GM13977 (cell line): ENCODE measurements at places on chromosomes 16 and 17.

DNA sequence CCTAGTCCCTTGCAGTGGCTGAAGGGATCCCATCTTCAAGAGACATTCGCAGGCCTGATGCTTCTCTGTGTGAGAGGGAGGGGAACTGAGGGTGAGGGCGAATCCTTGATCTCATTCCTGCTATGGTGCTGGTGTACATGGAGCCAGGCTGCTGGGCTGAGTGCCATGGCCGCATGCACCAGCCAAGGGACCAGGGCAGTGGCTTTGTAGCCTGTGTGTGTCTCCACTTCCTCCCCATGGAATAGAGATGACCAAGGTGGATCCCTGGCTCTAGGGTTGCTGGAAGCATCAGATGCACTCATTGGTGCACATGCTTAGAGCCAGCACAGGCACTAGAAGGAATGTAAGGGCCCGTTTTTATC, 195.0 kb downstream of the FOXL1 start:
- no peak for DNase-seq

DNA sequence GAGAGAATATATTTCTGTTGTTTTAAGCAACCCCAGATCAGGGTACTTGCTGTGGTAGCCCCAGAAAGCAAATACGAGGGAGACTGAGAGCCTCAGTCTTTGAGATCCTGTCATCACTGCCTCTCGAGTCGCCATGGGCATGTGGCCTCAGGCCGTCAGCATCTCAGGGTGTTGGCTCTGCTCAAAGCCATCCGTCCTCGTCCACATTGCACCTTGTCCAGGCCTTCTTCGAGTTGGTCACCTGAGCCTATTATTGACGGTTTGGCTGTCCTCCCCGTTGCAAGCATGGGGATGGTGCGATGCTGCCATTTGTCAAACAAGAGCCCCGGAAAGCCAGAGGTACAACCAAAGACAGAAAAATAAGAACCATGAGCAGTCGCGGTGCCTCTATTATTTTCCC, 136.9 kb downstream of the IRF8 start:
- no peak for DNase-seq

- DNase-seq, result no peak
These were observed 11.4 kb downstream of the KRABD2 start for GRCh38 chr17:8365143-8365542.

- DNase-seq, result no peak
These were observed 17.2 kb downstream of the CORO7 start for GRCh38 chr16:4399001-4399730.

GRCh38 chr17:57601143-57601735, 143.9 kb downstream of the CCDC182 start:
- DNase-seq, result no peak

- no peak for DNase-seq
These were observed 442.6 kb downstream of the SHISA9 start for GRCh38 chr16:13344001-13344400.

DNA sequence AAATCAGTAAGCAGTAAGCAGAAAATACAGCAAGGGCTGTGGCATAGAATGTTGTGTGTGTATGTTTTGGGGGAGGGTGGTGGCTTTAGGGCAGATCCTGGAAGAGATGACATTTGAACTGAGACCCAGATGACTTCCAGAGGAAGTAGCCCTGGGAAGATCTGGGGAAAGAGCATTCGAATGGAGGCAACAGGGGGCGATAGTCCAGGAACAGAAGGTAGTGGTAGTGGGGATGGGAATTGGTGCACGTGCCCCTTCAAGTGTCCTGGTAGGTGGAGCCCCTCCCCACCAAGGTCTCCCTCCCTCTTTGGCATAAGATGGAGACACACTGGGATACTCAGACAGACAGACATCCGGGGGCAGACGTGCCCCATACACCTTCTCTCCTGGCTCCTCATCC, 14.1 kb downstream of the ARHGEF15 start:
- DNase-seq, result no peak

DNA sequence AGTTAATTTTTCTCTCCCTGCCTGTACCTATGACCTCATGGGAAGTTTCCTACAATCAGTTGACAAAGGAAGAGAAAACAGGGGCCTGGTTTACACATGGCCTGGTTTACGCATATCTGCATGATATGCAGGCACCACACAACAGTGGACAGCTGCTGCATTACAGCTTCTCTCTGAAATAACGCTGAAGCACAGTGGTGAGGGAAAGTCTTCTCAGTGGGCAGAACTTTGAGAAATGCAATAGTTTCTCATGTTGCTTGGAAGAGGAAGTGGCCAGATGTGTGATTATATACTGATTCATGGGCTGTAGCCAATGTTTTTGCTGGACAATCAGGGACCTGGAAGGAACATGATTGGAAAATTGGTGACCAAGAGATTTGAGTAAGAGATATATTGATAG, 324.1 kb upstream of the GOT2 start:
- DNase-seq, result no peak

GRCh38 chr17:72177738-72178137, 56.9 kb downstream of the SOX9 start:
- no peak for DNase-seq

GRCh38 chr16:4663465-4663776, 29.9 kb upstream of the NUDT16L1 start:
- DNase-seq, result no peak

GRCh38 chr17:33962857-33963655, 292.0 kb upstream of the CCL2 start:
- no peak for DNase-seq

DNA sequence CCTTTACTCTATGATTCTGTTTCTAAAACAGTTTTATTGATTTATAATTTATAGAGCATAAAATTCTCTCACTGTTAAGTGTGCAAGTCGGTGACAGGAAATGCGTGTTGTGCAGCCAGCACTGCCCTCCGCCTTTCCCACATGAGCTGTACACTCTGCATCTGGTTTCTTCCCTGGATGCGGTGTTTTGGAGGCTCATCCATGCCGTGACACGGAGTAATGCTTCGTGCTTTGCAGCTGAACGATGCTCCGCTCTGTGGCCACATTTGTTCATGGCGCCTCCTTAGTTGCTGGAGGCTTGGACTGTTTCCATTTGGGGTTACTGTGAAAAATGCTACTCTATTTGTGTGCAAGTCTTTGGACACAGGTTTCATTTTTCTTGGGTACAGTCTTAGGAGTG, 7.2 kb upstream of the IGFALS start:
- DNase-seq, result no peak

DNA sequence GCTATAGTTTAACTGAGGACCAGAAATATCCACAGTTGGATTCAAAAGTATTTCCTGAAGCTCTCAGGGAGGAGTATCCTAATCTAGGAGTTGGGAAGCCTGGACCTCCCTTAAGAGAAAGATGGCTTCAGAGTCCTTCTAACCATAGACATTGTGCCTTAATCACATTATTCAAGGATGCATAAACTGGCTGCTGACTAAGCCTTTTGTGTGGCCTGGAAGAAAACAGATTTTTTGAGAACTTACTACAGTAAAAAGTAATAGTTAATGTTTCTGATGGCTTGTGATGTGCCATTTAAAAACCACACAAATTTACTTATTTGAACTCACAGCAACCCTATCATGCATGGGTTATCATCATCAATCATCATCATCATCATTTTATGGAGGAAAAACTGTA, 126.2 kb upstream of the RPL38 start:
- DNase-seq, result no peak

- DNase-seq, result no peak
These were observed 37.4 kb upstream of the ARHGAP17 start for GRCh38 chr16:25052530-25052929.

DNA sequence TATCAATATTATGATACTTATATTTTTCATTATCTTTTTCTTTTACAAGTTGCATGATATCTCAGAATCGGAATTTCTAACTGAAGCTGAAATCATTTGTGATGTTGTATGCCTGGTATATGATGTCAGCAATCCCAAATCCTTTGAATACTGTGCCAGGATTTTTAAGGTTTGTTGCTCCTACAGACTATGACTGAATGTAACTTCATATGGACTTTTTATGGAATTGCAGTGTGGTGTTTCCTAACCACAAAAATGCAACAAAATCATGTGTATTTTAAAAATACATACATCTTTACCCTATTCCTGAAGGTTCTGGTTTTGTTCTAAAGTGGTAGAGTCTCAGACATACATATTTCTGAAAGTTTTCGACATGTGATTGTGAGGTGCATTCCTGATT, 58.8 kb upstream of the RHBDL3 start:
- DNase-seq, result no peak

DNA sequence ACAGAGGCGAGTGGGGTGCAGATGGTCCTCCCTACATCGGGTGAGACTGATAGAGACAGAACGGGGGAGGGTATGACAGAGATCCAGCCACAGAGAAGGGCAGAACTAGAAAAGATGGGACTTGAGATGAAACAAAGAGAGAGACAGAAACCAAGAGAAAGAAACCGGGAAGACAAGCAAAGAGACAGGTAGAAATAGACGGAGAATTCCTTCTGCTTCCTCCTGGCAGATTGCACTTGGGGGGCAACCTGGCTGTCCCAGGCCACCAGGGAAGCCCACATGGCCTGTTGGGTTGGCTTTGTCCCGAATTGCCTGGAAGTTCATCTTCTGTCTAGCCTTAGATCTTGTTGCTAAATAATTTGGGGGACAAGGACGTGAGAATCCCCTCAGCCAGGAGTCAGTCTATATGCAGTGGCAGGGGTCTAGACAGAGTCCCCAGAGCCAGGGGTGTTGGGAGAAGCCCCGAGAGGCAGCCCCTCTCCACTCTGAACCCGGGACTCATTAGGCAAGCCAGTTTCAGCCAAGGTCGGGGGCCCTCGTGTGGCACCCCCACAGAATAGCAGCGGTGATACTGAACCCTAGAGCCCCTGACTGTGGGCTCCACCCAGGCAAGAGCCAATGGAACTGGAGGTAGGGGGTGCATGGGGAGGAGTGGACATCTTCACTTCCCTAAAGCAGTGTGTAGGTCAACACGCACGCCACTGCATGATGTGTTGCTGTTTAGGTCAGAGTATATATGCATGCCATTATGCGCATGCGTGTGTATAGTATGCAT, 627 bp upstream of the TSPOAP1 start:
- DNase-seq, result peak; percentile 81

DNA sequence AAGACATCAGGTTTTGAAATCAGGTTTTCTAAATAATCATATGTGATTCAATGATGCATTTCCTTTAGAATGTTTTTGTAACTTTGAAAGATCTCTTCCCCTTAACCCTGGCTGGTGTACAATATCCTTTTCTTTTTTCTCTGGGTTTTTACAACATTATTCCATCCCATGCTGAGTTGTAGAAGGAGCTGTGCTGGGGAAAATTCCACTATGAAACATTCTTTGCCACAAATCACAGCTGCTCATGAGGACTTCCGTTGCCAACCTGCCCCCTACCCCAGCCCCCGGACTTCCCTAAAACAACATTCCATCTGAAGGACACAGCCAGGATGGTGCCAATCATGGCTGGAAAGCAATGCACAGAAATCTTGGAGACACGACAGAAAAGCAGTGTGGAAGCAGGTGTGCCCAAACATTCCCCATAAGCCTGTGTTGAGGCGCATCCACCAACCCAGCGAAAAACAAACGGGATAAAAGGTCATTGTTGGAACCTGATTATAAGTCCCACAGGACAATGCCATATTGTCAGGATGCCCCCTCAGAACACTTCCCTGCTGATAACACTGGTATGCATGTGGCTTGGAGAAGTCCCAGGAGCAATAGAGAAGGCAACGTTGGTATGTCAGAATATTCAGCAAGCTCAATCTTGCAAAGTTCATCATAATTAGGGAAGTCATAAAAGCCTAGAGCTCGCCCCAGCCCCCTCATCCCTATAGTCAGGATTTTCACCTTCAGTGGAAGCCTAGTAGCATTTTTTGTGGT, 475.0 kb downstream of the HS3ST3B1 start:
- no peak for DNase-seq

GRCh38 chr17:6753006-6753445, 2.8 kb upstream of the XAF1 start:
- peak; percentile 44 for DNase-seq

DNA sequence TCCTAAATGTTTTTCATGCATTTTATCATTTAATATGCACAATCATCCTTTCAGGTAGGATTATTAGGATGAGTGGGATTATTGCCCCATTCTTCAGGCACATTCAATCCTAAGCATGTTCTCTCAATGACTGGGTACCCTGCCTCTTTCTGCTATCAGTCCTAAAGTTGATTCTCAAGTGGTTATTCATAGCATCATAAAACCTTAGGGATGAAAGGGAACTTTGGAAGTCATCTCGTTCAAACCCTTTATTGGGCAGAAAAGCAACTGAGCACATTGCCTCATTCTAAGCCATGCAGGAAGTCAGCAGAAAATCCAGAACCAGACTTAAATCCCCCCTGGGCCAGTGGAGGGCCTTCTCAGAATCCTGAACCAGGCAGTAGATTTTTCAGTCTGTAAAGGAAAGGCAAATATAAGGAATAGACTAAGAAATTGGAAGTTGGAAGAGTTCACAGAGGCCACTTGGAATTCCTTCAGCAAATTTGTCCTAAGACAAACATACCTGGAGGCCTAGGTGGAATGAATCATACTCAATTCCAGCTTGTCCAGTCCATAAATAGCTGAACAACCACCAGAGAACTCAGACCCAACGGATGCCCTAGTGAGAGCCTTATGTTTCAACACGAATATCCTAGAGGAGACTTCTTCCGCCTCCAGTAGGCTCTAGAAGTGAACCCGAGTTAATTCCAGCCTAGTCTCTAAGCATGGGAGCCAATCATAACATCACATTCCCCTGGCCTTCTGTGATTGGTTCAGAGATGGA, 62.7 kb downstream of the IRX6 start:
- DNase-seq, result no peak

DNA sequence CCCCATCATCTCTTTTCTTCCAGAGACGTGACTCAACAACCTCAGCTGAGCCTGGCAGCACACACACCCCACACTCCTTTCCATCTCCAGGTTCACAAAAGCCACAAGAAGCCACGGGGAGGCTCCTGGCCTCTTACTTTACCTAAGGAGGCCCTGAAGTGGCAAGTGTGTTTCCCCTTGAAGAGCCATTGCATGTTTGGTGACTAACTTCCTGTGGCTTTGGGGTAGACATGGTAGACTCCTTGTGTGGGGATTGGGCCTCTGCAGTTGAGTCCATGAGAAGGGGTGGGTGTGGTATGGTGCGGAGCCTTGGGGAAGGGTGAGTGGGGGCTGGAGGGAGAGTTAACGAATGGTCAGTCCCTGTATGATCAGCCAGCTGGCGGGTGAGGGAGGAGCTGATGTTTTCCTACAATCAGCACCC, 24.2 kb downstream of the SAP30BP start:
- DNase-seq, result no peak

- no peak for DNase-seq
These were observed 13.0 kb downstream of the CDH13 start for GRCh38 chr16:82639666-82640336.

DNA sequence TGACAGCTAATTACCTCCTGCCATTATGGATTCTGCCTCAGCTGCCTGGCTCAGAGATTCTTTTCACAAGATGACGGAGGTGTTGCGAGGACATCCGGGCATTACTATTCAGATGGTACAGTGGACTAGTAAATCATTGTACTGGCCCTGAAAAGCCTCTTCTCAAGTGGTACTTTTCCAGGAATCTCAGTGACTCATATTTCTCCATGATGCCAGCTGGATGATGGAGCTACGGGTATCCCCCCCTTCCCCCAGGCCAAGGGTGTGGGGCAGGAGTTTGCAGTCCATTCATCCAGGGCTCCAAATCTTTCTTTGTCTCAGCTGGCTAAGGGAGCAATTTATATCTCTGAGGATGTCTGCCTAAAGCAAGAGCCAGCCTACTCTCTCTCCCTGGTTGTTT, 107.7 kb upstream of the GPR139 start:
- no peak for DNase-seq
